ENCODE measurements at places on chromosomes 4 and X. TPM values are rescaled to one million over a fixed set of nuclear protein-coding genes. Genes with fewer than 3 reads are reported as not detected.

- H3K4me3 ChIP-seq = no peak overlapping the region
- H3K27me3 ChIP-seq = no peaks in the 10 kb centered on the region
- no peak for DNase-seq
Measured at GRCh38 chrX:8820910-8821527, 19.8 kb upstream of the FAM9A start.

GRCh38 chr4:184850431-184851199 is 24.8 kb upstream of the ACSL1 start:
- H3K4me1 ChIP-seq = no peaks in the 10 kb centered on the region
- H3K36me3 ChIP-seq = no peaks in the 10 kb centered on the region
- no peak overlapping the region for H3K27ac ChIP-seq
- no peak overlapping the region for H3K4me3 ChIP-seq

GRCh38 chr4:106473515-106473914 is 104.9 kb upstream of the GIMD1 start:
- no peak overlapping the region for H3K4me3 ChIP-seq
- DNase-seq = no peak
- no peaks in the 10 kb centered on the region for H3K27me3 ChIP-seq
- H3K27ac ChIP-seq = no peak overlapping the region
- no peaks in the 10 kb centered on the region for H3K36me3 ChIP-seq

- H3K4me1 ChIP-seq = no peaks in the 10 kb centered on the region
- H3K4me3 ChIP-seq = no peak overlapping the region
- no peaks in the 10 kb centered on the region for H3K36me3 ChIP-seq
- DNase-seq = no peak
- H3K27ac ChIP-seq = no peak overlapping the region
Measured at GRCh38 chrX:120794525-120794975, 81.1 kb downstream of the CT47B1 start.

DNA sequence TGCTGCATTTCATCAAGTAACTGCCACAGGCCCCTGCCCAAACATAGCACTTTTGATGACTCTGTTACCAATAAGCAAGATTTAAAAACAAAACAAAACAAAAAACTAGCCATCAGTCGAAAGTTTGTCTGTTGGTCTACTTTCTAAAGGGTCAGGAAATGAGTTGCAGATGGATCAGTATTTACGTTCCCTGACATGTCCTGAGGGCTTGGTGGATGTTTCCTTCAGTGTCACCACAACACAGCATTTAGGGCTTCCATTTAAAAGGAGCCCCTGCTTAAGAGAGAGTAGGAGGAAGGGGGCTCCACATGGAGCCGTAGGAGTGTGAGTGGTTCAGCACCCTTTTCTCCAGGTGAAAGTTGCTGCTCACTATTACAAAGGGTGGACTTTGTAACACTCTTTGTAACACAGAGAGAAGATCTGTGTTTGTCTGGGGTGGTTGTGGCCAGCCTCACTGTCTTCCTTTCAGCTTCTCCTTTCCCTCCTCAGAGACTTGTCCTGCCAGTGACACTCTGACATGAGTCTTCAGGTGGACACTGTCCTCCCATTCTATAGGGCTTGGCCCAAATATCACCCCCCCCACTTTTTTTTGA is 167.5 kb upstream of the PDE5A start:
- H3K36me3 ChIP-seq = no peaks in the 10 kb centered on the region
- no peaks in the 10 kb centered on the region for H3K4me1 ChIP-seq
- H3K27ac ChIP-seq = no peak overlapping the region
- no peaks in the 10 kb centered on the region for H3K27me3 ChIP-seq
- H3K4me3 ChIP-seq = no peak overlapping the region
- no peak for DNase-seq

- H3K4me1 ChIP-seq = no peaks in the 10 kb centered on the region
- no peak overlapping the region for H3K4me3 ChIP-seq
- no peak for DNase-seq
- H3K27me3 ChIP-seq = no peaks in the 10 kb centered on the region
- no peaks in the 10 kb centered on the region for H3K36me3 ChIP-seq
Measured at GRCh38 chrX:7261672-7262332, 113.8 kb upstream of the PUDP start.

DNA sequence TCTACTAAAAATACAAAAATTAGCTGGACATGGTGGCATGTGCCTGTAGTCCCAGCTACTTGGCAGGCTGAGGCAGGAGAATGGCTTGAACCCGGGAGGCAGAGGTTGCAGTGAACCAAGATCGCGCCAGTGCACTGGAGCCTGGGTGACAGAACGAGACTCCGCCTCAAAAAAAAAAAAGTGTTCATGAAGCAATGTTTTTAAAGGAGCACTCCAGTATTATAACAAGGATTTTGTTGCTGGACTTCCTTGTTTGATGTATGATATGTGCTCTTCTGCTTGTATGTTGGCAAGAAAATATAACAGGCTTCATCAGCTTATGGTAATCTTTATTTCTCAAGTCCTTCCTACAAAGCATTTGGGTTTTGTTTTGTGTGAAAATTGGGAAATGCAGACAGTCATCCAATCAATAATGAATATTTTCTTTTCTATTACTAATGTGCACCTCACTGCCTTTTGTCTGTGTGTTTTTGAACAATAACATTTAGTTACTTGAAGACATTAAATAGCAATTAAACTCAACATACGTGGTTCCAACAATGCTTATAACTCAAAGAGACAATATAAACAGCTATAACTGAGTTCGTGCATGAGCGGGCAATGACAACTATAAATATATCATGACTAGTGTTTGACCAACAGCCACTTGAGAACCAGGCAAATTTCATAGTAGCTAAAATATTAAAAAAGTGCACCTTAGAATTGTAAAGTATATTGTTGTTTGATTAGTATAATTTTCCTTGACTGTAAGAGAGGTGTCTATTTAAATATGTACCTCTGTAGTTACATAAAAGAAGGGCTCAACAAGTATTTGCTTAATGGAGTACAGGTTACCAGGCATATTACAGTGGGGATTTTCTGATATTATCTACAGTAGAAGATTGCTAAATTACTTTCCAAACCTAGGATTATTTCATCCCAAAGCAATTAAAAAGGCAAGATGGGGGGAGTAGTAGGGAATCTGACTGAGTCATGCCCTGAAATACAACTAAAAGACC is 210.7 kb downstream of the PPP3CA start:
- no peak overlapping the region for H3K4me3 ChIP-seq
- H3K36me3 ChIP-seq = no peaks in the 10 kb centered on the region
- no peak for DNase-seq
- H3K4me1 ChIP-seq = no peaks in the 10 kb centered on the region
- H3K27ac ChIP-seq = no peak overlapping the region
- no peaks in the 10 kb centered on the region for H3K27me3 ChIP-seq

DNA sequence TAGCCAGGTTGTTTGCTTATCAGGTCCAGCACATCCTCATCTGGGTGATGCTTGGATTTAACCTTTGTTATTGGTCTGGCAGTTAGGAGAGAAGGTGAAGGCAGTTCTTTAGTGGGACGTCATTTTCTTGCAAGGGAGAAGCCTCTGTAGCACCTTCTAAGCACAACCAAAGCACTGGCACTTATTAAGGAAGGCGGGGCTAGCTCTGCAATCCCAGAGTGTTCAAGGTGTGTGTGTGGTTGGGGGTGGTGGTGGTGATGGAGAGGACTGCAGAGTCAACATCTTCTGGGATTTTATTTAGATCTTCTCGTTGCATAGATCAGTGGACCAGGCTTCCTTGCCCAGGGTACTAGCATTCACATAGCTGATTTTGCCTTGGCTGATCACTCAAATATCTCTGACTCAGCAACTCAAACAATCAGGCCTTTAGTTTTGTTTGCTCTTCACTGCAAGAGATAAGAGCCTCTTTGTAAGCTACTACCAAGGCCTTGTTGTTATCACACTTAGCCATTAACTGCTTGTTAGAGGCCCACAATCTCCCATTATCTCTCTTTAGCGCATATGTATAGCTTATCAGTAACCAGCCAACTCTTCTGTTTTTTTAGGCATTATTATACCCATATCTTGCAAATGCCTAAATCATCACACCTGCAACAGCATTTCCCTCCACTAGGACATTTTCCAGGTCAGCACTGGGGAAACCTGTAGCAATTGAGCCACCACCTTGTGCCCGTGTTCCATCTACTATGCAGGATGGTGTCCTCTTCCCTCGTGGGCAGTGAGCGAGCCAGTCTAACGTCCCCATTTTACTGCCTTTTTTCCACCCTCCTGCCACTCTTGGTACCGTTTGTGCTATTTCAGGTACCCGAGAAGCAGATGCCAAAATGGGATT is 36.5 kb upstream of the LINC00632 start:
- H3K4me1 ChIP-seq = no peaks in the 10 kb centered on the region

Gene PDZD4
- total RNA-seq = 41.8 TPM

Gene PCDH11X
- 2.2 TPM for total RNA-seq

Gene ITIH6
- not detected for total RNA-seq

Gene NHS
- 9.1 TPM for total RNA-seq

- H3K27me3 ChIP-seq = peaks cover 4% of the 10 kb centered on the region
- H3K27ac ChIP-seq = no peak overlapping the region
- no peak overlapping the region for H3K4me3 ChIP-seq
- H3K4me1 ChIP-seq = peaks cover 5% of the 10 kb centered on the region
- DNase-seq = no peak
Measured at GRCh38 chrX:106905064-106905708, 2.0 kb upstream of the RIPPLY1 start.

Gene SUPT20HL2
- total RNA-seq = 0.22 TPM

GRCh38 chrX:31708116-31708515 is 636.3 kb upstream of the FTHL17 start:
- DNase-seq = no peak
- H3K36me3 ChIP-seq = no peaks in the 10 kb centered on the region
- peaks cover 2% of the 10 kb centered on the region for H3K4me1 ChIP-seq
- no peak overlapping the region for H3K4me3 ChIP-seq
- H3K27me3 ChIP-seq = no peaks in the 10 kb centered on the region

DNA sequence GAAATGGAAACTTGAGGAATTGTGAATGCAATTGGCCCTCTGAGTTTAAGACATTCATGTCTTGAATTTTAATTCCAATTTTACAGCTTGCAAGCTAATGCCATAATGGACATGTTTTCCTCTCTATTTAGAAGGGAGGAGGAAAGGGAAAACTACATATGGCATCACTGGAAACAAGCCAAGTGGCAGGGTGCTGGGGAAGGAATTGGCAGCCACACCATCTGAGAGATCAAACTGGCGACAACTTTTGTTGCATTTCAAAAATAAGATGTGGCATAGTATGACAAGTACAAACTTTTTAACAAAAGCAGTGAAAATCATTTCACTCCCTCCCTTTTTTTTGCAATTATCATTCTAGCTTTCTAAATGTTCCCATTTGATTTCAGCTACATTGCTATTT is 615.6 kb downstream of the CENPC start:
- H3K27me3 ChIP-seq = peaks cover 2% of the 10 kb centered on the region
- peaks cover 23% of the 10 kb centered on the region for H3K4me1 ChIP-seq
- H3K36me3 ChIP-seq = no peaks in the 10 kb centered on the region
- DNase-seq = no peak
- H3K4me3 ChIP-seq = no peak overlapping the region

GRCh38 chr4:74376888-74377483 is 12.0 kb downstream of the EREG start:
- H3K27ac ChIP-seq = no peak overlapping the region
- no peak overlapping the region for H3K4me3 ChIP-seq
- no peaks in the 10 kb centered on the region for H3K36me3 ChIP-seq
- no peaks in the 10 kb centered on the region for H3K27me3 ChIP-seq

- DNase-seq = no peak
- peaks cover 6% of the 10 kb centered on the region for H3K4me1 ChIP-seq
Measured at GRCh38 chrX:9747644-9748043, 18.0 kb downstream of the GPR143 start.

Gene SLC4A4
- total RNA-seq = 0.86 TPM

DNA sequence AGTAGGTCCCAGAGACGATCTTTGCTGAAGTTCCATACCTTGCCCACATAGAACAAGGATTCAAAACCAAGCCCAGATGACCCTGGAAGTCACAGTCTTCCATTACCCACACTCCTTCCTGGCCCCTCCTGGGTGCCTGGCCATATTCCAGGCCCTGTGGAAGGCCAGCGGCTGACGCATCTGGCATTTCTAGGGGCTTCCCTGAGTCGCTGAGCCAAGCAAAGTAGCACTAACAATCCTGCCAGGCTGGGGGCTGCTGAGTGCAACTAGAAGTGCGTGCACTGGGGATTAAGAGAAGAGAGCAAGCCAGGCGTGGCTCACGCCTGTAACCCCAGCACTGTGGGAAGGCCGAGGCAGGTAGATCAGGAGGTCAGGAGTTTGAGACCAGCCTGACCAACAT is 175.2 kb upstream of the CPEB2 start:
- H3K4me1 ChIP-seq = no peaks in the 10 kb centered on the region
- no peak for DNase-seq

DNA sequence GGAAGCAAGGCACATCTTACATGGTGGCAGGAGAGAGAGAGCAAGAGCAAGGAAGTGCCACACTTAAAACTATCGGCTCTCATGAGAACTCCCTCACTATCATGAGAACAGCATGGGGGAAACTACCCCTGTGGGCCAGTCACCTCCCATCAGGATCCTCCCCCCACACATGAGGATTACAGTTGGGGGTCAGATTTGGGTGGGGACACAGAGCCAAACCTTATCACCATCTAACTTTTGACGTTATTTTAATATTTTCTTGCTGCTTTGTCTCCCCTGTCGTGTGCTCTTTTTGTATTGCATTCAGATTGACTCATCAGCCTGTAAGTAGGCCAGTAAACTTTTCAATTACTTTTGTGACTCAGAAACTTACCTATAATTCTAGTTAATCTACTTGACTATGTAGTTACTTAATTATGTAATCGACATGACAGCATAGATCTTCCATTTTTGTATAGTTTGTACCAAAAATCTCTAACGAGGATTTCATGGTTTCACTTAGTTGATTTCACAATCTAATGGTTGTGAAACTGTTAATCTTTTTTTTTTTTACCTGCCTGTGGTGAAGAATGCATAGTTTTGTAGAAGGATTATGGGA is 18.3 kb downstream of the STIM2 start:
- peaks cover 2% of the 10 kb centered on the region for H3K4me1 ChIP-seq
- H3K36me3 ChIP-seq = peaks cover 4% of the 10 kb centered on the region
- DNase-seq = no peak
- H3K27me3 ChIP-seq = peaks cover 4% of the 10 kb centered on the region

DNA sequence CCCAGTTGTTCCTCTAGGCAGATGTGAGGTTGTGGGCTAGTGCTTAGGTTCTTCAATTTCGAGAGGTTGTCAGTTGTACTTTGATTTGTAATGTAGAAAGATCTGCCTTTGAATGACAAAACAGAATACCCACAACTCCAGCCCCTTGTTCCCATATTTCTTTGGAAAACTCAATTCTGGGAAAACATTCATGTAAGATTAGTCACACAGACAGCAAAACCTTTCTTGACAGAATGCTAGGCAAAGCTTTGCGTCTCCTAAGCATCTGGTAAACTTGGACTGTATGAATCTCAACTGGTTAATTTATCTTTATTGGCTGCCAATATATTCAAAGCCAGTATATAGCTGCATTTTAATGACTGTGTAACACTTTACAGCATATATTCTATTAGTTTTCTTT is 34.9 kb downstream of the NOCT start:
- no peak overlapping the region for H3K4me3 ChIP-seq
- DNase-seq = no peak
- no peak overlapping the region for H3K27ac ChIP-seq

- H3K27me3 ChIP-seq = no peaks in the 10 kb centered on the region
- no peak overlapping the region for H3K27ac ChIP-seq
- no peak overlapping the region for H3K4me3 ChIP-seq
Measured at GRCh38 chrX:68748030-68748429, 80.8 kb upstream of the EFNB1 start.

All from glutamatergic neuron (in vitro differentiated cells).